Stimulated activated CD8-positive, alpha-beta memory T cell treated with anti-CD3 and anti-CD28 coated beads, Interleukin-4, amount 100 ng/mL, for 1 hour (primary cell): ENCODE measurements at places on chromosomes 4 and X.

DNA sequence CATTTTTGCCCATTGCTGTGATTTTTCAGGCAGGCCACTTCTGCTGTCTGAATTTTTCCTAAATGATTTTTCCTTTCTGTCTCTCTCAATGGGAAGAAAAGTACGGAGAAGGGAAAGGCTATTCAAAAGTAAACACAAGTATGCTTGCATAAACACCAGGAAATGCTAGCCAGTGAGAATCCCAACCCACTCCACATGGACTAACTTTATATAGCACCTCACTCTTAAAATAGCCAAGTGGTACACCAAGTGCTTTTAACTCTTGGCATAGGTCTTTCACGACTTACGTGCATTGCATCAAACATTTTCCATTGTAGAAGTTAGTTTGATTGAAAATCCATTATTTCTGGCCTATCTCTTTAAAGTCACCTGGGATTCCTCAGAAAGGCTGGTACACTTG, 178.9 kb upstream of the SPANXN1 start:
- DNase-seq = no peak

GRCh38 chrX:11953615-11954014, 184.7 kb upstream of the FRMPD4 start:
- no peak for DNase-seq

GRCh38 chr4:52173470-52174045, 122.5 kb downstream of the SPATA18 start:
- DNase-seq = no peak

DNA sequence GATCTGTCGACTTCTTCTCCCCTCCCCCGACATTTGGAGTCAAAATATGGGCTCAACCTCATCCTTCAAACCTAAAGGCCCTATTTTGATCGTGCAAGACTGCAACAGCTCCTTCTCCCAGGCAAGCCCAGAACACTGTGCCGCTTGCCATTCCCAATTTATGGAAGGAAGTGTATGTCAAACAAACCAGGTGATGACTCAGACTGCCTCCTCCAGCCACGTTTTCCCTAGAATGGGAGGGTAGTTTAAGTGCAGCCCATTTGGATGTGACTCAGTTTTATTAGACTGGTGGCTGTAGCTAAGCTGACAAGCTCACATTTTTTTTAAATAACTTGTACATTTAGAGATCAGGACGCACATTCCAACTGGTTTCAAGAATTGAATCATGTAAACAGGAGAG, 570.4 kb upstream of the DIPK2B start:
- no peak for DNase-seq

- no peak for DNase-seq
Observed at GRCh38 chrX:18457000-18457399, 31.6 kb downstream of the CDKL5 start.
